SK-N-SH (cell line): ENCODE measurements at places on chromosomes 12 and 14. TPM values are rescaled to one million over a fixed set of nuclear protein-coding genes. Genes with fewer than 3 reads are reported as not detected.

DNA sequence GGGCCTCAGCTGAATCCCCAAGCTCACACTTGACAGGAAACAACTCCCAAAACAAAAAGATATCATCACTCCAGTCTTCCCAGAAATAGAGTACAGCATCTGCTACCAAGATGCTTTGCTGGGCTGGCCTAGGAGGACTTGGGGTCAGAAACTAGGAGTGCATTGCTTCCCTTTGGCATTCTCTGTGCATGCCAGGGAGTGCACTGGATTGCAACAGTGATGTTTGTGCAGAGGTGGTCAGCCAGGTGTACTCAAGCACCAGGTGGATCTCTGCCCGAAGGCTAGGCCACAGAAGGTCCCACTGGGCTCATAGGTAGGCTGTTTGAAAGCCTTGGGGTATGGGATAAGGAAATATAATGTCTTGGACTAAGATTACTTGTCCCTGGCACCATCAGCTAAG is 51.1 kb downstream of the RAB35 start:
- no peak overlapping the region for H3K27ac ChIP-seq
- H3K36me3 ChIP-seq: no peaks in the 10 kb centered on the region
- peaks cover 4% of the 10 kb centered on the region; the same call in 1 of the 2 replicates for H3K27me3 ChIP-seq
- no peak for DNase-seq

- H3K4me1 ChIP-seq: peaks cover 21% of the 10 kb centered on the region
- H3K4me3 ChIP-seq: peak overlapping the region; percentile 80
- H3K27ac ChIP-seq: no peak overlapping the region
- no peaks in the 10 kb centered on the region for H3K36me3 ChIP-seq
- peak; percentile 76 for DNase-seq
- H3K27me3 ChIP-seq: no peaks in the 10 kb centered on the region
These were observed 2.7 kb downstream of the BHLHE41 start for GRCh38 chr12:26122061-26122680.

Gene FAM186B
- 0.16 and 0.24 TPM in 2 replicates for polyA plus RNA-seq

DNA sequence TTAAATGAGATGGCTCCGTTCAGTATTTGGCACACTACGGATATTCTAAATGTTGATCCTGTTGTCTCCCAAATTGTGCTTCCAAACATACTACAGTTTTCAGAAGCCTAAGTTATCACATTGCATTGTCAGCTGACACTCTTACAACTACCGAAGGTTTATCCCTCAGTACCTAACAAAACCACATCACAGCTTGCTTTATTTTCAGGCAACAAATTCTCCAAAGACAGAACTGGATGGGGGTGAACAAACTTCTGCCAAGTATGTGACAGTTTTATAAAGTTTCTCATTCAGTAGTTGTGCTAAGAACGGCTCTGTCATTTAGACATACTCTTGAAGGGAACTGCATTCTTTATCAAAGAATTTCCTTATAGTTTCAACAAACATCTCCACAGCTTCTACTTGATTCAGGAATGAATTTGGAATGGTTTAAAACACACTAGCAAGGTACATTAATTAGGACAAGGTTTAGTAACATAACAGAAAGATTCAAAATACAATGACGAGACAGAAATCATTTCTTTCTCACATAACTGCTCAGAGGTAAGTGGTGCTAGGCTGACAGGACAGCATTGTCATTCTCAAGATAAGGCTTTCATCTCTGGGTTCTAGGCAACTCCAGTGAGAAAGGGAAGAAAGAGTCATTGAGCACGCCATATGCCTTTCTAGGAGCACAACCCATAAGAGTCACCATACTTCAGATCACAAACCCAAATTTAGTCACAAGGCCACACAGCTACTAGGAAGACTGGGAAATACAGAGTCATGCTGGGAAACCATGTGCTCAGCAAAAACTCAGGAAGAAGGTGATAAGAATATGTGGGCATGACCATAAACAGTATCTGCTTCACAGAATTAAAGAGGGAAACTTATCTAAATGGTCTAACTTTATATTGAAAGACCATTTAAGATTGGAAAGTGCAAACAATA is 100.7 kb downstream of the DUSP6 start:
- H3K27me3 ChIP-seq: no peaks in the 10 kb centered on the region
- no peak for DNase-seq
- H3K27ac ChIP-seq: no peak overlapping the region
- no peaks in the 10 kb centered on the region for H3K36me3 ChIP-seq
- H3K4me1 ChIP-seq: peaks cover 24% of the 10 kb centered on the region; the same call in 1 of the 2 replicates

DNA sequence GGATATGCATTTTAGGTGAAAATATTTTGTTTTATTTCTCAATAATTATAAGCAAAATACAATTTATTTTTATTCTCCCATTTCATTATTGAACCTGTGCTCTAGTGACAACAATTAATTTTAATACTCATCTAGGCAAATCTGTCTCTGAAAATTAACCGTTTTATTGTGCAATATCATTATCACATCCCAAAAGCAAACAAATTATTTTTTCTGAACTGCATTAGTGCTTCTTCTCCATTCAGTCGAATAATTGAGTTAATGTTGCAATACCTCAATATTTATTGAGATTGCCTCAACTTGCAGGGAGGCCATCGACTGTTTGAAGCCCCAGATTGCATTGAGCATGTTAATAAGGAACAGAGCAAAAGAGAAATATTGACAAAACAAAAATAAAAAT is 303.2 kb upstream of the LRFN5 start:
- H3K27me3 ChIP-seq: no peaks in the 10 kb centered on the region
- no peak overlapping the region for H3K27ac ChIP-seq
- no peak for DNase-seq
- no peaks in the 10 kb centered on the region for H3K36me3 ChIP-seq

- H3K27me3 ChIP-seq: no peaks in the 10 kb centered on the region
- H3K36me3 ChIP-seq: no peaks in the 10 kb centered on the region
- no peaks in the 10 kb centered on the region for H3K4me1 ChIP-seq
- H3K4me3 ChIP-seq: no peak overlapping the region
- no peak overlapping the region for H3K27ac ChIP-seq
These were observed 21.8 kb upstream of the SMCO2 start for GRCh38 chr12:27424631-27425230.

- no peak for DNase-seq
- H3K27me3 ChIP-seq: no peaks in the 10 kb centered on the region
- H3K4me3 ChIP-seq: no peak overlapping the region
- H3K4me1 ChIP-seq: no peaks in the 10 kb centered on the region
- no peaks in the 10 kb centered on the region for H3K36me3 ChIP-seq
These were observed 12.8 kb upstream of the FRS2 start for GRCh38 chr12:69457433-69457832.

GRCh38 chr14:23301969-23302289 is 730 bp downstream of the PPP1R3E start:
- H3K4me3 ChIP-seq: peak overlapping the region; percentile 91
- peaks cover 3% of the 10 kb centered on the region for H3K36me3 ChIP-seq
- DNase-seq: no peak
- H3K27me3 ChIP-seq: no peaks in the 10 kb centered on the region

Gene NT5DC3
- polyA plus RNA-seq: 11.0 and 12.5 TPM in 2 replicates

Gene PSEN1
- 9.0 and 9.2 TPM in 2 replicates for polyA plus RNA-seq

DNA sequence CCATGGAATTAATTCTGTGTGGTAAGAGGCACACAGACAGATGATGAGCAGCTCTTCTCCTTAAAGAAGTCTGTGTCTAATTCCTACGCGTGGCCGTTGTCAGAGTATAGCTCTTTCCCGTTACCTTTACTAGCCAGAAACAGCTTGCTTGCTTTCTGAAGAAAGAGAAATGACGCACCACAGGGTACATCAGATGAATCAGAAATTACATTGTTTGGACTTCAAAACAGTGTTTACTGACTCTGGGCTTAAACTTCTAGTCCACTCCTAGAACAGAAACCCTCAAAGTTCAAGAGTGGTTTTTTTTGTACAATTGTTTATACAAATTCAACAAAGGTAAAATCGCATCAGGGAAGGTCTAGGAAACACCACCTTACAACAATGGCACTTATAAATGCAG is 29.0 kb downstream of the RNF34 start:
- H3K4me3 ChIP-seq: no peak overlapping the region
- H3K4me1 ChIP-seq: no peaks in the 10 kb centered on the region
- no peak for DNase-seq
- peaks cover 51% of the 10 kb centered on the region for H3K36me3 ChIP-seq
- no peaks in the 10 kb centered on the region for H3K27me3 ChIP-seq

DNA sequence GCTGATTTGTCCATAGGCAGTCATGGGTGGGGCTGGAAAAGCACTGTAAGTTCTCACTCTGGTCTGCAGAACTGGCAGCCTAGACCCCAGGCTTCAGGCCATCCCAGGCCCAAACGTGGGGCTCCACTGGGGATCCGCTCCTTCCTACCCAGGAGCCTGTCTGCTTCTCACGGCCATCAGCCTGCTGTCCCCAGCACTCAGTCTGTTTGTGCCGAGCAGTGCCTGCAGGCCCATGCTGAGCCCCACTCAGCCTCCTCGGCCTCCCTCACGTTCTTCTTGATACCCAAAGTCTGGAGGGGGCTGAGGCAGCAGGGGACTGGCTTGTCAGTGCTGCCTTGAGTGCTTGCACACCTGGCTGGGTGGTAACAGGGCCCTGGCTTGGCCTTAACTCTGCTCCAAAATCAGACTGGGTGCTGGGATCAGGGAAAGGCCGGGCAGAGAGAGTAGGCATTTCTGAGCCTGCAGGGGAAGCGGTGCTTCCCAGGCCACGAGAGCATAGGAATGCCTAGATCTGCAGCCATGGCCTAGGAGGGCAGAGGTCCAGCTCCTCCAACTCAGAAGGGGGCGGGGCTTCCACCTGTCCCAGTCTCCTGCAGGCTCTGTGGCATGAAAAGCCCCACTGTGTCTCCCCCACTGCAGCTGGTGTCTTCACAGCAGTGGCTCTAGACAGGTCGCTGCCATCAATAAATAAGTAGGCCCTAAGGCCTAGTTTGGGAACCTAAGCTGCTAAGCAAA is 772.4 kb upstream of the FBXO33 start:
- H3K27me3 ChIP-seq: no peaks in the 10 kb centered on the region
- H3K36me3 ChIP-seq: no peaks in the 10 kb centered on the region
- H3K4me3 ChIP-seq: no peak overlapping the region
- DNase-seq: no peak

Gene GUCY2C
- polyA plus RNA-seq: not detected in 2 replicates

- H3K36me3 ChIP-seq: peaks cover 40% of the 10 kb centered on the region
- H3K27ac ChIP-seq: no peak overlapping the region
- DNase-seq: no peak
- H3K4me3 ChIP-seq: no peak overlapping the region
- H3K27me3 ChIP-seq: no peaks in the 10 kb centered on the region
These were observed 26.6 kb downstream of the TRAFD1 start for GRCh38 chr12:112151766-112152541.

DNA sequence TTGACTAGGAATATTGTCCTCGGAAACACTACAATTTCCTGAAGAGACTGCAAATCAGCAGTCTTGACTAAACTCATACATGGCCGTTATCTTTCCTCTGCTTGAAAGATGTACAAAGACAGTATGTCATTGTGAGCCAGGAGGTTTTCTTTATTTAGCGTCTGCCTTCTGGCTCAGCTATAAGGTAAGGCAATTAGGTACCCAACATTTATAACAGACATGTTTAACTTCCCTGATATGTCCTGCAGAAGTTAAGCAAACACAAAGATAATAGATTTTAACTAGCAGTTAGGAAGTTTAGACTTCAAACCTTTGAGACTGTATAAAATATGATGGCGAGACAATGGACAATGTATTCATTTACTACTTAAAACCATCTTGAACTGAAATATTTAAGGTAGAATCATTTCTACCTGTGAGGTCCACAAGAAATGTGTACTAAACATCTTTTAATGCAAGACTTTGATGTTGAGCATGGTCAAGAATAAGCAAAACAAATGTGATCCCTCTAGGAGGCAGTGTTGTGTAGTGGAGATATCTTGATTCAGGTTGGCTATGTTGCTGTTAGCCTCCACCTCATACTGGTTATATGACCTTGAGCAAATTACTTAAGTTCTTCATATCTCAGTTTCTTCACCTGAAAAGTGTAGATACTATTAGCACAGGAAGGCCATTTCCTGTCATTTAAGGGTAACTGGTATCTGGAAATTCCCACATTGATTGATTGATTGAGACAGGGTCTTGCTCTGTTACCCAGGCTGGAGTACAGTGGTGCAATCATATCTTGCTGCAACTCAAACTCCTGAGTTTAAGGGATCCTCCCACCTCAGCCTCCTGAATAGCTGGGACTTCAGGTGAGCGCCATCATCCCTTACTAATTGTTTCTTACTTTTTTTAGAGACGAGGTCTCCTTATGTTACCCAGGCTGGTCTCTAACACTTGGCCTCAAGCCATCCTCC is 96.3 kb upstream of the EEA1 start:
- no peak overlapping the region for H3K4me3 ChIP-seq
- no peak overlapping the region for H3K27ac ChIP-seq
- DNase-seq: peak; percentile 28
- H3K4me1 ChIP-seq: no peaks in the 10 kb centered on the region

DNA sequence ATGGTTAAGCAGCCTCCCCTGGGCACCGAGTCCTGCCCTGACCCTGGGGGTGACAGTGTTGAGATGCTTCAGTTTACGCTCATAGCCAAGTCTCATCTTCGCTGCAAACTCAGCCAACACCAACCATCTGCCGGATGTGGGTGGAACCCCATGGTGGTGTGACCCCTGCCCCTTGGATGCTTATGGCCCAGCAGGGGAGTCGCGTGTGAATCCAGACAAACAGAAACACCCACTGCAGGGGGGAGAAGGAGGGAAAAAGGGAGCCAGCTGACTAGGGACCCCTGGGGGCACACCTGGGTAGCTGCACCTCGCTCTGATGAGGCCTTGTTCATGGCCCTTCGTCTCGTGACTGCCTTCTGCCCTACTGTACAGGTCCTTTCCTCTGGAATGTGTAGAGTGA is 23.8 kb downstream of the AACS start:
- DNase-seq: no peak
- no peak overlapping the region for H3K4me3 ChIP-seq
- H3K27me3 ChIP-seq: no peaks in the 10 kb centered on the region

DNA sequence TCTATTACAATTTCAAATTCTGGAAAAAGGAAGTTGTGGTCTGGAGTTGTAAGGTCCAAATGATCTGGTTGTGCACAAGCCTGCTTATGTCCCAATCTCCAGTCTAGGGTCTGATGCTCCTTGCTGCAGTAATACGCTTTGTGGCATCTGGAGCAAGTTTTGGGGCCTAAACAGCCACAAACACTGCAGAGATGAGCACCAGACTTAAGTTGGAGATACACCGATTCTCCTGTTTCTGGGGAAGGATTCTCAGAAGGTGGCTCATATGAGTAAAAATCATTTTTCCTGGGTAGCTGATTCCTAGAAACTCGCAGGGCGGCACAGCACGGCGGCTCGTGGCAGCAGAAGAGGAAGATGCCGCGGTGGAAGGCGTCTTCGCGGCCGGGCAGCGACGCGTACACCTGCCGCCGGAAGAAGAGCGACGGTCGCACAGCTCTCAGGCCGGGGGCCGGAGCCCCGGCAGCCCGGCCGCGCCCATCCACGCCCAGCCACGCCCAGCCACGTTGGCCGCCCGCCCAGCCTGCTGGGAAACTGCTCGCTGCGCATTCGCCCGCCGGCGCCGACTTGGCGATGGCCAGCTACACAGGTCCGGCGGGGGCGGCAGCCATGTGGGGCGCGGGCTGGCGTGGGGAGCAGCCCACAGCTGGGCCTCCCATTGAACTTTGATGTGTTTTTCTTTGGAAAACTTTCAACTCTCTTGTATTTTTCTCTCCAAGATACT is 129.0 kb downstream of the ASCL4 start:
- H3K36me3 ChIP-seq: no peaks in the 10 kb centered on the region
- H3K4me3 ChIP-seq: peak overlapping the region; percentile 45
- DNase-seq: peak; percentile 88
- no peaks in the 10 kb centered on the region for H3K27me3 ChIP-seq
- no peak overlapping the region; the same call in 1 of the 2 replicates for H3K27ac ChIP-seq

Gene REP15
- polyA plus RNA-seq: 0.84 and 1.3 TPM in 2 replicates
